ENCODE measurements at places on chromosomes 3 and 15.

GRCh38 chr3:189838291-189838690 lies 207.1 kb downstream of the TP63 start:
- DNase-seq: peak; percentile 3

- DNase-seq: no peak
Measured at GRCh38 chr3:158483701-158484235, 87.2 kb upstream of the MLF1 start.

DNA sequence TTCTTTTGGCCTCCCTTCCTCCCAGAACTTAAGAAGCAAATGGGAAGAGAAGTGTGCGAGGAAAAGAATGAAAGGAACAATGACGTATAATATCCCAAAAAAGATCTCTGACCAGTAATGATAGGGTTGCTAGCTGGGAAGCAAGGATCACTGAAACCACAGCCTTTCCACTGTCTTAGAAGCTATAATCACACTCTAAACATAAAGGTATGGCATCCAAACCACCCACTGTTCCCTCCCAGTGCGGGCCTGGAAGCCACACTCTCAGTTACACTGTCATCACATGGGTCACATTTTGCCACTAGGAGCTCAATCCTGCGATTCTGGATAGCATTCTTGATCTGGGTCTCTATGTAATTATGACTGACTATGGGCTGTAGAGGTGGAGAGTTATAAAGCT lies 131.6 kb upstream of the HACD2 start:
- no peak for DNase-seq

DNA sequence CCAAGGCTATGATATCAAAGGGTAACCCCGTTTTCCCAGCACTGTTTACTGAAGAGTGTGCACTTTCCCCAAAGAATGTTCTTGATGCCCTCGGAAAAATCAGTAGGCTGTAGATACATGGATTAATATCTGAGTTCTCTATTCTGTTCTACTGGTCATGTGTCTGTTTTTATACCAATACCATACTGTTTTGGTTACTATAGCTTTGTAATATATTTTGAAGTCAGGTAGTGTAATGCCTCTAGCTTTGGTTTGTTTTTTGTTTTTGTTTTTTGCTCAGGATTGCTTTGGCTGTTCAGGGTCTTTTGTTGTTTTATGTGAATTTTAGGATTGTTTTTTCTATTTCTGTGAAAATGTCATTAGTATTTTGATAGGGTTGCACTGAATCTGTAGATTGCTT lies 95.1 kb downstream of the PLD1 start:
- DNase-seq: no peak

DNA sequence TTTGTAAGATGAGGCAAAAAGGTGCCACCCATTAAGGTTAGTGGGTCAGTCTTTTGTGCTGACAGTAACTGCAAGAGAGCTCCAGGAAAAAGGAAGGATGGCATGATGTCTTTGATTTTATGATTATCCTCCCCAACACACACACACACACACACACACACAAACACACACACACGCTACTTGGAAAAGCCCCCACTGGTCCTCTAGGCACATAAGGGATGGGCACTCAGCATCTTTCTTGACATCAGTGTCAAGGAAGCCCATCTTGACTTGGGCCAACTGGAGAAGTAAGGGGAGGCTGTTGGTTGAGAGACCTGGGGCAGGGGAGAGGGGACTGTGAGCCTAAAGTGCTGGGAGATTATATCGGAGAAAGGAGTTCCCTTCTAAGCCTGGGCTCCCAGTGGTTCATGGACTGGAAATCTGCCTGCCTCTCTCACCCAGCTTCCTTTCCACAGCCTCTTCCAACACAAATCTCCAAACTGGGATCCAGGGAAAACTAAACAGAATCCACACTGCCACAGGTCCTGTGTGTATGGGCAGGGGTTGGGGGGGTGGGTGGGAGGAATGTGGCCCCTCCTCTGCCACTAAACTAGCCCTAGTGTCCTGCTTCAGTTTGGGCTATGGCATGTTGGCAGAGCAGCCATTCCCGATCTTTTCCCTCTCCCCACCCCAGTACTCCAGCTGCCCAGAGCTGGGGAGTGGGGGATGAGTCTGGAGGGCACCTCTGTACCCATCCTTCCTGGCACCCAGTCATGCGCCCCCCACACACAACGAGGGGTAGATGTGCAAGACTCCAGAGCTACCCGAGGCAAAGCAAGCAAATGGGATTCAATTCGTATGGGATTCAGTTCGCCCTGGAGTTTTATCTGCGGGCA lies 1.6 kb downstream of the AMOTL2 start:
- DNase-seq: no peak

GRCh38 chr3:186184021-186184420 lies 75.1 kb upstream of the ETV5 start:
- no peak for DNase-seq

DNA sequence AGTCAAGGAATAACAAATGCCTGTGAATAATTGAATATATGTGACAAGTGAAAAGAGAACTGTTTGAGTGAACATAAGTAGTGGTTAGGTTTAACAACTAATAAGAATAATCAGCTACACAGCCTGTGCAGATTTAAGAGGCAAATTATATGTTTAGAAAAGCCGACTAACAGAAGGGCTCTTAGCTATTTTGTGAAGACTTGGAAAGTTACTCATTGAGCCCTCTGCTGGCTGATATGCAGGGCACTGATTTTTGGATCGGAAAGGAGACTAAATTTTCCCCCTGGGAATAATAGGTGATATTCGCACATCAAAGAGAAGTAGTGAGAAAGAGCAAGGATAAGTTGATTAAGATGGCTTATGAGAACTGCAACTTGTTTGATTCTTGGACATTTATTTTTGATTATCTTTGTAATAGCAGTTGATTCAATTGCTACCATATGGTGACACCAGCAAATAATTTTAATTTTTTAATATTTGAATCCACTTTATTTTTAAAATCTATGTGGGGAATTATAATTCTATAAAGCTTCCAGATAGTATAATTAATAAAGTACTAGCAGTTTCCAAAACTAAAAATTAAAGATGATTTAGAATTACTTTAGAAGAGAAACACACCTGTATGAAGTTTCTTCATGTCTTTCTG lies 156.2 kb downstream of the NLGN1 start:
- DNase-seq: peak; percentile 30

- no peak for DNase-seq
Measured at GRCh38 chr3:9864200-9864927, 15.7 kb downstream of the CIDEC start.

DNA sequence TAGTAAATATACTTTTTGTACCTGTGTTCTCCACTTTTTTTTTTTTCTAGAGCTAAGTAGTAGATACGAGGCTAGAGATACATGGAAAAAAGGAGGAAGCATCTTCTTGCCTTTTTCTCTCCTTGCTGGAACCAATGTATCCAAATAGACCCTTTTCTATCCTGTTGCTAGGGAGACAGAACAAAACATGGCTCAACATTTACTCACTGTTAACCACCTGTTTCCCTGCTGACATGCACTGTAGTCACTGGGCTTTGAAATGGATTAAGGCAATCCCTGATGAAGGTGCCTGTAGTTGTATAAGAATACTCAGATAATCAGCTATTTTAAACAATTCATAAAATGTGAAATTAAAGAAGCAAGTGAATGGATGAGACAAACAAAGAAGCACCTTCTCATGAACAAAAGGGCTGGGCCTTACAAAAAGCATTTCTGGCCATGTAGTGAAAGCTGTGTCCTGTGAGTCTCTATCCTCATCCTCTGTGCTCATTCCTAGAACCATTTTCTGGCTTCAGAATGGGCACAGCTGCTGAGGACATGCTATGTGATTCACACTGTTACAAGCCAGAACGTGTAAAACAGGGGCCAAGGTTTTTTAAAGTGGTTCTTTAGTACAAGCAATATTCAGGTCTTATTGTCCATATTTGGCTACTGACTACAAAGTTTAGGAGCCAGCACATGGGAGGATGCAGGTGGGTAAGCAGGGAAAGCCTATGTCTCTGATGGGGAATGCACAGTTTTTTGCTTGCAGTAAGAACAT lies 100.4 kb upstream of the NDN start:
- DNase-seq: no peak

DNA sequence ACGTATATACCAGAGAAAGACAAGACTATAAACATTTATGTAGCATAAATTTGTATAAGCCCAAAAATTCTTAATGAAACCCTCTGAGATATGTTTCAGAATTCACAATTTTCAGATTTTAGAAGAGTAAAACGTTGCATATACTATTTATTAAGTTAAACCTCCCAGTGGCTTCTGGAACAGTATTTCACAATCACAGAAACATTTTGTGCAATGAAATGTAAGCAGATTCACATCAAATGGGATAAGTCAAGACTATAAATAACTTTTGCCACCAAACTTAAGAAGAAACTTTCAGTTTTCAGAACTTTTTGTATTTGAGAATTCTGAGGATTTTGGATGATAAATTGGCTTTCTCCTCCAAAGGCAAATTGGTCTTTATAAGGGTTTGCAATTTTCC lies 9.2 kb downstream of the SLTM start:
- no peak for DNase-seq

GRCh38 chr3:127742580-127742979 lies 69.8 kb downstream of the ABTB1 start:
- DNase-seq: no peak

GRCh38 chr3:107589454-107589853 lies 66.7 kb downstream of the BBX start:
- no peak for DNase-seq

DNA sequence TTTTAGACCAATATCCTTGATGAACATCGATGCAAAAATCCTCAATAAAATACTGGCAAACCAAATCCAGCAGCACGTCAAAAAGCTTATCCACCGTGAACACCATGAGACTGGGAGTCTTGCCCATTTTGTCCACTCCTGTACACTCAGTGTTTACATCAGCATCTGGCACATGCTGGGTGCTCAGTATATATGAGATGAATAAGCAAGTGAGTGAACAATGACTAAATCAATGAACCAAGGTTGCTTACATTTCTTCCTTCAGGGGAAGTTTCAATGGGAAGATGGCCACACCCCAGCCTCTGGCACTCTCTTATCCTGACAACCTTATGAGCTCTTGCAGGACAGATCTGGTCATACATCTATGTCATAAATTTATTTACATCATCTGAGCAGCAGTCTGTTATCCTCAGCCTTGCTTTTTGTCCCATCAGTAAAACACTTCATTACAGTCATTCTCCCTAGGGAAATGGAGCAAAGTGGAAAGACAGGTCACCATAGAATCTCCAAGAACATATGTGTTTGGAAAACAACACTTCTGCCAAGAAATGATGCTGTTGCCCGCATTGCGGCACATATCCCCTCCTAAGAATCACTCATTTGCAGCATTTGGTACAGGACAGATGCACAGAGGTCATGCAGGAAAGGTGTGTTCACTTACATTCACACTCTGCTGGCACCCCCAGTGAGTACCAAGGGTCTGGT lies 171.8 kb upstream of the EIF1B start:
- DNase-seq: no peak

DNA sequence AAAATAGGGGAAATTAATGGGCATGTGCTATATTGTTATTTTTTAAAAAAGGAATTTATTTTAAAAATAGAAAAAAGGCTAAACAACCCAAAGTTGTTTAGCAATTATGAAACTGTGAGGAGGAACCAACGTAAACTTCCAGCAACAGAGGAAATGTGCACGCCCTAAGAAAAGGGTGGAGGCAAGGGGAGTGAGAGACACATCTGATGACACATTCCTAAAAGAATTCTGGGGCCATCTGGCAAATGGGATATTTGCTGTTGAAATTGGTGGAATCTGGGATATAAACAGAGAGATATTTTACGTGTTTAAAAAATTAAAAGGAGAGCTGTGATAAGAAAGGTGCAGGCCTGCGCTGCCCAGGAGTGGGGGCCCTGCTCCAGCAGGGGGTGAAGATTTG lies 50.8 kb upstream of the MUC13 start:
- DNase-seq: no peak

- peak; percentile 22 for DNase-seq
Measured at GRCh38 chr15:77066971-77067690, 3.8 kb downstream of the TSPAN3 start.

DNA sequence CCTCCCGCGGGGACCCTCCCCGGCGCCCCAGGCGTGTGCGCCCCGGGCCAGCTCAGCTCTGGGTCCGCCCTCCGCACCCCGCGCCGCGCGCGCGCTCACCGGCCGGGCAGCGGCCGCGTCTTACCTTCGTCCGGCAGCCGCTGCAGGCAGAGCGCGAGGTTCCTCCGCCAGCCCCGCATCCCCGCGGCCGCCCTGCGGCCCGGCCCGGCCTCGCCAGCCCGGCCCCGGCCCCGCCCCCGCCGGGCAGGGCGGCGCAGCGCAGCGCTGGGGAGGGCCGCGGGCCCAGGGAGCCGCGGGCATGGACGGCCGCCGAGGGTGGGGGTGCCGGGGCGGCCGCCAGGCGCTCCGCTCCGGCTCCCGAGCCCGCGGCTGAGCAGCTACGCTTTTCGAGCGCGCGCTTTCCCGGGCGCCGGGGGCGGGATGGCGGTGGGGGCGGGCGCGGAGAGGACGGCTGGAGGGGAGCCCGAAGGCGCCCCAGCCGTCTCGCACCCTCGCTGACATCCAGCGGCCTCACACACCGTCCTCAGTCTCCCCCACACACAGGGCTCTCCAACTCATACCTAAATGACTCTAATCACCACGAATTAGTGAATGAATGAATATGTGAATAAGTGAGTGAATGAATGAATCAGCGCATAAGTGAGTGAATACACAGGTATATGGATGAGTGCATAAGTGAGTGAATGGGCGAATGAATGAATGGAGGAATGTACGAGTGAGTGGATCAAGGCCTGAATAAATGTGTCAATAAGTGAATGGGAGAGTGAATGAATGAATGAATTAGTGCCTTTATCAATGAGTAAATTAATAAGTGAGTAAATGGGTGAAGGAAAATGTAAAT lies 48.5 kb upstream of the CCDC174 start:
- no peak for DNase-seq

- no peak for DNase-seq
Measured at GRCh38 chr15:23420806-23421575, 26.1 kb downstream of the GOLGA6L2 start.

DNA sequence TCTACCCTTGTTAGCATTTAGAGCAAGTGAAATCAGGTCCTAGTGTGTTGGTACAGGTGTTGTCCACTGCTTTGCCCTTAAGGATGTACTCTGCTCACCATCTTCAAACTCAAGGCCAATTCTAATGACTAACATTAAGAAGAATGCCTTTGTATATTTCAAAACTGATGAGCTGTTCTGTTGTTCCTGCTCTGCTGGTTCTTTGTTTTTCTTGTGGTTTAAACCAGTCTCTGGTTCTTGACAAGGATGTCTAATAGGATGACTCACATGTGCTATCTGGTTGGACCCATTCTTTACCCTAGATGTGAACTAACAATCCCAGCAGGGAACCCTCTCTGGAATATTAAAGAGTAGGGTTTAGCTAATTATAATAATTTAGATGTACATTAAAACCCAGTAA lies 17.3 kb downstream of the ABHD5 start:
- DNase-seq: no peak
